ENCODE measurements at places on chromosomes 3 and 15.

GRCh38 chr3:71809321-71810026 is 24.5 kb upstream of the PROK2 start:
- DNase-seq, result no peak

DNA sequence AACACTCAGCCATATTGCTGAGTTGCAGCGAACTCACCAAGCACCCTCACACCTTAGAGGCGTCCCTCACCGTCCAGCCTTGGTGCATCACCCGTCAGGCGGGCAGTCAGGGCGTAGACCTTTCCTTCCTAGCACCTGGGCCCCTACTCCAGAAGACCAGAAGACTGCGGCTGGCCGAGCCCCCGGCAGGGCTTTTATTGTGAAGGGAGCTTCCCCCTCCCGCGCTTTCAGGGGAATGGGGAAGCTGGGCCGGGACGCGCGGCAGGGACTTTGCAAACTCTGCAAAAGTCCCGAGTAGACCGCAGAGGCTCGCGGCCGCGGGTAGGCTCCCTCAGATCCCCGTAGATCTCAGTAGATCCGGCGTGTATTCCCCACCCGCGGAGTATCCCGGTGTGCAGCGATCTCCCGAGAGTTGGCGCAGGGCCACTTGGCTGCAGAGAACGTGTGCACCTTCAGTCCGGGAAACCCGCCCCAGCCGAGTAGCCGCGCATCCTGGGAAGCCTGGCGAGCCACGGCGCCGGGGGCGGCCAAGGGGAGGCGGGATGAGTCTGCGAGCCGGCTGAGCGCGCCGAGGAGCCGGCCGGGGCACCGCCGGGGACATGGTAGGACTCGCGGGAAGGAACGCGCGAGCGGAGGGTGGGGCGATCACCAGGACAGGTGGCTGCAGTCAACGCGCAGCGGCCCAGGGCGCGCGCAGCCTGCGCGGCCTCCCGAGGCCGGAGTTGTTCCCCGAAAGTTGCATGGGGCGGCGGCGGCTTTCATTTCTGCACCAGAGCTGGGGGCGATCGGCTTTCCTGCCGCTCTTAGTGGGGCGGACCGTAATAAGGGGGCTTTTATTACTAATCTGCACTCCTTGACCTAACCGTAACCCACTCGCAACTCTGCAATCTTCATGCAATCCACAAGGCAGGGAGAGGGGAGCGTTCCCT is at the start of gene GASK1A:
TSS of gene GASK1A (plus strand) at position 268 of the 929 bp plus-strand sequence. CDS start at position 600, 332 bp downstream.
- DNase-seq, result peak; percentile 32

- no peak for DNase-seq
Observed at GRCh38 chr3:121514496-121514895, 31.3 kb downstream of the POLQ start.

GRCh38 chr3:164004205-164004604 is 1074.1 kb downstream of the SI start:
- DNase-seq, result no peak

GRCh38 chr15:23648920-23649515 is 1.4 kb upstream of the MAGEL2 start:
- no peak for DNase-seq

DNA sequence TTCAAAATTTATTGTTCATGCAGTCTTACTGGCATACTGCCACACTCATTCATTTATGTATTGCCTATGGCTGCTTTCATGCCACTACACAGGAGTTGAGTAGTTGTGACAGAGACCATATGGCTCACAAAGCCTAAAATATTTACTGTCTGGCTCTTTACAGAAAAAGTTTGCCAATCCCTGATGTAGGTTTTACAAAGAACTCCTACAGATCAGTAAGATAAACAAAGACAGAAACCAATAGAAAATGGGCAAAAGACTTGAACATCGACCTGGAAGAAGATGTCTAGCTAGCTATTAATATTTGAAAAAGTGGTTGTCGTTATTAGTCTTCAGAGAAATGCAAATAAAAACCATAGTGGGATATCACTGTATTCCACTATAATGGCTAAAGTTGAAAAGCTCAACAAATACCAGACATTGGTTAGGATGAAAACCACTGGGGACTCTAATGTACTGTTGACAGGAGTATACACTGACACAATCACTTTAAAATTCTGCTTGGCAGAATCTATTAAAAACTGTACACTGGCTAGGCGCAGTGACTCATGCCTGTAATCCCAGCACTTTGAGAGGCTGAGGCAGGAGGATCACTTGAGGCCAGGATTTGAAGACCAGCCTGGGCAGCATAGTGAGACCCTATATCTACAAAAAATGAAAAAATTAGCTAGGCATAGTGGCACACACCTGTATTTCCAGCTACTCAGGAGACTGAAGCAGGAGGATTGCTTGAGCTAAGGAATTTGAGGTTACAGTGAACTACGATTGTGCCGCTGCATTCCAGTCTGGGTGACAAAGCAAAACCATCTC is 87.7 kb downstream of the NEO1 start:
- DNase-seq, result no peak

GRCh38 chr3:110755345-110755744 is 316.3 kb upstream of the NECTIN3 start:
- DNase-seq, result no peak

- DNase-seq, result no peak
Observed at GRCh38 chr15:22919171-22919570, 61.0 kb downstream of the CYFIP1 start.

- DNase-seq, result no peak
Observed at GRCh38 chr3:151106311-151106710, 20.8 kb downstream of the MED12L start.

DNA sequence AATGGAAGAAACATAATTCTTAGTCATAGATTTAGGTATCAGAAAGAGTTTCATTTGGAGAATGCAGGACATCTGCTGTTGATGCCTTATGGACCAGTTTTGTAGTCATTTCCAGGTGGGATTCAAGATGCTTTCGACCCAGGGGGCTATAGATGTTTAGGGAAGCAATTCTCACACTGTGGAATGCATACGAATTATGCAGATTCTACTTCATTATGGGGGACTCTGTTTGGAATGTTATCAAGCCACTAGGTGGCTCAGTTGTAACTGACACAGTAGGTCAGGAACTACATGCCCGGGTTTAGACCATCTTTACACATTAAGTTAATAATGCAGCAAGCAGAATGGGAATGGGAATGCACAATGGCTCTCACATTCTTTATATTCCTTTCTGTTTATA is 1359.8 kb downstream of the ZPLD1 start:
- DNase-seq, result no peak

GRCh38 chr3:21794291-21794690 is 43.3 kb upstream of the ZNF385D start:
- DNase-seq, result no peak

- DNase-seq, result no peak
Observed at GRCh38 chr3:8571256-8571655, 69.6 kb downstream of the LMCD1 start.

GRCh38 chr3:181660337-181660736 is 51.4 kb upstream of the SOX2 start:
- no peak for DNase-seq

GRCh38 chr3:50971487-50971924 is 296.8 kb downstream of the DOCK3 start:
- DNase-seq, result no peak

GRCh38 chr3:106824856-106825255 is 552.4 kb upstream of the CCDC54 start:
- DNase-seq, result no peak

- DNase-seq, result no peak
Observed at GRCh38 chr3:38004415-38005075, 14.0 kb downstream of the VILL start.

GRCh38 chr15:80531388-80531787 is 127.2 kb downstream of the ARNT2 start:
- DNase-seq, result no peak

- DNase-seq, result no peak
Observed at GRCh38 chr15:62453375-62453774, 288.3 kb upstream of the C2CD4B start.

DNA sequence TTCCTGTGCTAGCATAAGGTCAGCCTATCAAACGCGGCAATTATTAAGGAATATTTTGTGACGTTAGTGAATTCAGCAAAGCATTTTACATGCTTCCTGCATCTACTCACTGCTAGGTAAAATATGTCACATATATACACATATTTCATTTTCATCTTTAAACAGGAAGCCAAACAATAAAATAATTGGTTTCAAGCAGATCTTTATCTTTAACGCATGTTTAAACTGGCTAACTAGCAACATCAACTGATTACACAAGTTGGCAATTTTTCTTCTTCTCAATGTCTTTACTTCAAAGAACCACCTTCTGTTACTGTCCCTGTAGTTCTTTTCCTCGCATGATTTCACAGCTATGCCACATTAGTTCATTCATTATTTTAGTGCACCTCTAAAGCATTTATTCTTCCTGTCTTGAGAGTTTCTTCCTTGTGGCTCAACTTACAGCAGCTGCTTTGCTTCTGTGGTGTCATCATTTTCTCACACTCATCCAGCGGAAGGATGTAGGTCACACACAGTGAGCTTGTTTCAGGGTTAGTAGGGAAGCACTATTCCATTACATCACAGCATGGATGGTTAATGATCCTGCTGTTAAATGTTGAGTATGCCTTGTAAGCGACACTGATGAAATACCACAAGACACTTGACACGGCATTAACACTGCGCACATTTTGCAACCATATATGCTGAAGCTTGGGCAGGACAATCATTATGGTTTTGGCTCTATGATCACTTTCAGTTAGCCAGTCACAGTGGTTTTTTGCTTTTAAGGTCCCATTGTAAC is 2.3 kb upstream of the BCHE start:
- DNase-seq, result no peak

DNA sequence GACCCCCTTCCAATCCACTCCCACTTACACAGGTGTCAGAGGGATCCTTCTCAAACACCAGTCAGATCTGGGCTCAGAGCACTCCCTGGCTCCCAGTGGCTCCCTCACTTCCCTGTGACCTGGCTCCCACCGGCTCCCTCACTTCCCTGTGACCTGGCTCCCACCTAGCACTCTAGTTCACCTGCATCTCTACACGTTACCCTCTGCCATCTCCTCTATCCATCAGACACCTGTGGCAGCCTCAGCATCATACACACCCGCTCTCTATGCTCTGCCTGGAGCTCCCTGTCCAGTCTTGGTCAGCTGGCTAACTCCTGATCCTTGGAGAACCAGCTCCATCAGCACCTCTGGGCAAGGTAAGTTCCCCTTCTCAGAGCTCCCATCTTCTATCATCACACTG is 5.6 kb downstream of the RPP25 start:
- no peak for DNase-seq

DNA sequence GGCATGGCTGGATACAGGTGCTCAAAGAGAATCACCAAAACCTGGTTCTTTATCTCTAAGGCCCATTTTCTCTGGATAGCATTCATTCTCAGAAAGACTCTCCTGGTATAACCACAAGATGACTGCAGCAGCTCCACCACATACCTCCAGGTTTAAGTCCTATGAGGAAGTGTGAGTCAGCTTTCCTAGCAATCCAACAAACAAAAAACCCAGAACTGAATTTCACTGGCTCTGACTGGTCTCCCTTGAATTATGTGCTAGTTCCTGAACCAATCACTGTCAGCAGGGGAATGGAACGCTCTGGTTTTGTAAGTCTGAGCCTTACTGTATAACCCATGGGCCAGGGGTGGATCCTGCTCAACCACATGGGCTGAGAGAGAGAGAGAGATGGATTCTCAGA is 27.2 kb downstream of the MRPL46 start:
- no peak for DNase-seq

DNA sequence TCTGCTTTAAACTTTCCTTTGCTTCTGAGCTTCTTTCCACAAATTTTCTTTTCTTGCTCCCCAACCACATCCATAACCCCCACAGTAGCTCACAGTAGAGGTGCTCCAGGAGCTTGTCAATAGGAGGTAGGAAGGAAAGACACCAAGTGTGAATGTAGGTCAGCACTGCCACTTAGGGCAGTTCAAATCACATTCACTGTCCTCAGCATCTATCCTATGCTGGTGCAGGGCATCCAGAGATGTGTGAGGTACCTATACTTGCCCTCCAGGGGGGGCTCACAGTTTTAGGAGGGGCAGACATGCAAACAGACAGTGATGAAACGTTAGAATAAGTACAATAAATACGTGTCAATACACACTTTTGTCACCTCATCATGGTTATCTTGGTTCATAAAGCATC is 1.5 kb upstream of the SPSB4 start:
- no peak for DNase-seq

GRCh38 chr15:92907896-92908712 is 8.0 kb downstream of the CHD2 start:
- DNase-seq, result no peak

GRCh38 chr15:56677271-56677670 is 56.0 kb downstream of the ZNF280D start:
- DNase-seq, result no peak

DNA sequence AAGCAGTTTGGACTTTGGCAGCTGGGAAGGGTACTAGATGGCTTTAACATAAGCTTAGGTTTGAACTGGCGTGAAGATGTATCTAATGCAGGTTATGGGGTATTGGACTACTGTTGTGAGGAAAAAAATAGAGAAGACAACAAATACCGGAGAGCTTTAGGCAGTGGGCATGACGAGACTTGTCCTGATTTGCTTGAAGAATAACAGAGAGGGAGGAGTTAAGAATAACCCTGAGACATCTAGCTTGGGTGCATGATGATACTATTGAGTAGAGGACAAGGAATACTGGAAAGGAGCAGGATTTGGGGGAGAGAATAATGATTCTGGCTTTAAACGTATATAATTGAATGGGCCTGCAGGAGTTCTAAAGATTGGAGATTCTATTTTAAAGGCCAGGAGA is 249.5 kb upstream of the AZI2 start:
- DNase-seq, result no peak

DNA sequence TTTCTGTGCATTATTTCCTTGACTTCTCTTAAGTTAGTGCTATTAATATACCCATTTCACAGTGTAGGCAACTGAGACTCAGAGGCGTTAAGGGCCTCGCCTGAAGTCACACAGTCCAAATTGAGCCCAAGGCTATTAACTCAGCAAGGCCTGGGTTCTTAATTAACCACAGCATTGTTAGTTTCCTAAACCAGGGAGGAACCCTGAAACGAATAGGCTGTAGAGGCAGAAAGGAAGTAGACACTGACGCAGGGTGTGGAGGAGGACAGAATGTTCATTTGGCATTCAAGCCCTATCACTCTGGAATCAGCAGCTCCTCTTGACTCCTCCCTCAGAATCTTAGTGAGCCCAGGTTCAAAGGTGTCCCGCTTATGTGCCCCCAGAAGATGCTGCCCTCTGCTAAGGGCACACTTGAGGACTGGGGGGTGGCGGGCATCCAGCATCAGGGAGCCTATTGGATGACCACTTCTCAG is 13.9 kb downstream of the ARHGEF3 start:
- no peak for DNase-seq

GRCh38 chr3:155326901-155327300 is 33.4 kb upstream of the STRIT1 start:
- DNase-seq, result no peak

DNA sequence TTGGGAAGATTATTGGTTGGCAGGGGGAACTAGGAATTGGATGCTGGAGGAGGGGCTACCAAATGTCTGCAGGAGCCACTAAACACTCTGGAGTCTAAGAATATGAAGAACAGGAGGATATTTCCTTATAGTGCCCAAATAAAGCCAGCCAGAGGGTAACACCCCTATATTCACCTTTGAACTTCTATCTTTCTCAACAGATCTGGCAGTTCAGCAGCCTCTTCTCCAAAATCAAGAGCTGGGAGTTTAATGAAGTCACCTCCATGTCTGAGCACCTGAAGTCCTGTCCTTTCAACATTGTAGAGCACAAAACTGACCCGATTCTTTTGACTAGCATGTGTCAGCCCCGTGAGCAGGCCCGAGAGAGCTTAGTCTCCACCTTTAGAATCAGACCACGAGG is 33.3 kb downstream of the FBXO40 start:
- DNase-seq, result no peak
